ENCODE measurements at places on chromosomes 4 and X. TPM values are rescaled to one million over a fixed set of nuclear protein-coding genes. Genes with fewer than 3 reads are reported as not detected.

DNA sequence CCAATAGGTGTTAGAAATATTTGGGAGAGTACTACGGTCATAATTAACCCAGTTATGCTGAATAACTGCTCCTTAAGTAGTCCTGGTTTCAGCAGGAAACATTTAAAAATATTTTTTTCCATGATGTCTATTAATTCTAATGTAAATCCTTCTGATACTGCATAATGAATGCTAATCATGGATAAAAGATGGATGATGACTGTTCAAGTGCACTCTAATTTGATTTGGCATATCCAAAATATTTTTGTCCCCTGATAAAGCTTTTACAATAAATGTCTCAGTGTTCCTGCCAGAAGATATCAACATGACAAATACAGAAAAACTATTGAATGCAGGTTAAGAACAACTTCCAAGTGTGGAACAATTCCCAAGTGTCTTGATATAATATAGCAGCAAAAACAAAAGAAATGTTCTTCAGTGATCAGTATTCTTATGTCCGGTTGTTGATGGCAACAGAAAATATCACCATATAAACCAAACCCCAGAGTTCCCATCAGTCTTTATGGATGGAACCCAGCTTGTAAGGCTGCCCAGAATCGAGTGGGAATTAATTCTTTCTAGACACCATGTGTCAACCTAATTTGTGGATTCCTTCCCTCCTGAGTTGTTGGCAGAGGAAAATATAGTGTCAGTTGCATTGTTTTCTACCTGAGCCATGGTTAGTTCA is 205.4 kb upstream of the GK2 start:
- no peak for DNase-seq

- no peak for DNase-seq
Observed at GRCh38 chr4:17077105-17077504, 178.7 kb upstream of the LDB2 start.

GRCh38 chr4:7803992-7804755 is 135.5 kb downstream of the AFAP1 start:
- DNase-seq, result peak; percentile 77

DNA sequence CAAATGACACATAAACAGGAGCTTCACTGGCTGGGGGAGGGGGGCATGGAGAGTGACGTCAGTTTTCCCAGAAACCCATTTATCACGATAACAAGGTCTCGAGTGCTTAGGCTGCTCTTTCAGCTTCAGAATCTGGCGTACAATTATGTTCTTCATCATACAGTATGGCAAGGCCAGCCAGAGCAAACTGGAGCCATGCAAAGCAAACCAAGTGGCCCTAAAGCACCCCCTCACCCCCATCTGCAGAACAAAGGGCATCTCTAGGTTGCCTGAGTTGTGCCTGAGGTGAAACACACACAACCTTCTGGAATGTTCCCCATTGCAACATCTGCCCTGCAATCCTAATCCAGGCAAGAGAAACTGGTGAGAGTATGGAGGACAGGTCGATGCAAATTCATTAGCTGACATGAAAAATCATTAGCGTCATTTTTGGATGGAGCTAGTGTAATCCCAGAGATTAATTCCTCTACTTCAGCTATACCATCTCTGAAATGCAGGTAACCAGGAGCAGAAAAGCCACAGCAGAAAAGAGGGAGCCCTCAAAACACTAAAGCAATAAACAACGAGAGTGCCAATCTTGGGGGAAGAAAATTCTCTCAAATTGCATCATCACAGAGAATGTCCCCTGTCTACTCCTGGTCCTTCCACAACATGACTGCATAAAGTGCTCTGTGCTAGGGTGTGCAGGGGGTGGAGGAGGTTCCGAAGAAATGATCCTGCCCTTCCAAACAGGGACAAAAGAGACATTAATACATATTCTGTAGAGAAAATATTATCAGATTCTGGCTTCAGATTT is 1.8 kb downstream of the SEPTIN6 start:
- DNase-seq, result no peak

GRCh38 chrX:70554523-70554922 is 109.9 kb downstream of the DLG3 start:
- no peak for DNase-seq

DNA sequence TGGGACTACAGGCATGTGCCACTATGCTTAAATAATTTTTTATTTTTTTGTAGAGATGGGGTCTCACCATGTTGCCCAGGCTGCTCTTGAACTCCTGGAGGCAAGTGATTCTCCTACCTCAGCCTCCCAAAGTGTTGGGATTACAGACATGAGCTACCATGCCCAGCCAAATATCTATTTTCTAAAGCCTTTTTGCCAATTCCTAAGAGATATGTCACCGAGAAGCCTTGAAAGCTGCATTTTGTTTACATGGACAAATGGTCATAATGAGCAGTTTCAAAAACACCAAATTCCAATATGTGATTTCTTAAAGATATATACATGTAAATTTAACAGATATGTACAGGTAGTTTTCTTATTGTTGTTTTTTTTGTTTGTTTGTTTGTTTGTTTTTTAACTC is 33.0 kb upstream of the PGRMC2 start:
- no peak for DNase-seq

DNA sequence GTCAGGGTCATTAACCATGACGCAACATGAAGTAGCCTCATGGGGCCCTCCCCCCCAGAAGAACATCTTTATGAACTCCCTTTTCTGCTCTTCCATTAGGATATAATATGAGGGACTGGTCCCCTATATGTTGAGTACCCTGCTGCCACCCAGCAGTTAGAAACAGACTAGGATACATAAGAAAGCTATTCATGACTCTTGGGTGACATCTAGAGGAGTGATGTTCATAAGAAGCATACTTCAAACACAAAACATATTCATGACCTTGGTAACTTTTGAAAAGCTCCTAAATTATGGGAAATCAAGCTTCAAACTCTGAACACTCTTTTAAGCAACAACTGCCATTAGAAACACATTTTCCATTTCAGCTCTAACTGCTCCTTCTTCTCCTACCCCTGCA is 155.2 kb upstream of the SPIN4 start:
- DNase-seq, result peak; percentile 25

GRCh38 chr4:10008609-10009005 is 12.7 kb downstream of the SLC2A9 start:
- no peak for DNase-seq

DNA sequence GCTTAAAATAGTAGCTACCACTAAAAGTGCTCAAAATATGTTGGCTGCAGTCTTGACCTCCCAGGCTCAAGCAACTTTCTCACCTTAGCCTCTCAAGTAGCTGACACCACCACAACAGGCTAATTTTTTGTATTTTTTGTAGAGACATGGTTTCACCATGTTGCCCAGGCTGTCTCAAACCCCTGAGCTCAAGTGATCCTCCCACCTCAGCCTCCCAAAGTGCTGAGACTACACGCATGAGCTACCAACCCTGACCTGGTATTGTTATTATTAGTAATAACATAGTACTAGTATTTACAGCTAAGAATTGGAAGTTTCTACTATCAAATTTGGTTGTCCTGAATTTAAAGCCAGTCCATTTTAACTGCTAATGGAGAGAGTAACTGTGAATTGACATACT is 18.0 kb downstream of the STAP1 start:
- no peak for DNase-seq

DNA sequence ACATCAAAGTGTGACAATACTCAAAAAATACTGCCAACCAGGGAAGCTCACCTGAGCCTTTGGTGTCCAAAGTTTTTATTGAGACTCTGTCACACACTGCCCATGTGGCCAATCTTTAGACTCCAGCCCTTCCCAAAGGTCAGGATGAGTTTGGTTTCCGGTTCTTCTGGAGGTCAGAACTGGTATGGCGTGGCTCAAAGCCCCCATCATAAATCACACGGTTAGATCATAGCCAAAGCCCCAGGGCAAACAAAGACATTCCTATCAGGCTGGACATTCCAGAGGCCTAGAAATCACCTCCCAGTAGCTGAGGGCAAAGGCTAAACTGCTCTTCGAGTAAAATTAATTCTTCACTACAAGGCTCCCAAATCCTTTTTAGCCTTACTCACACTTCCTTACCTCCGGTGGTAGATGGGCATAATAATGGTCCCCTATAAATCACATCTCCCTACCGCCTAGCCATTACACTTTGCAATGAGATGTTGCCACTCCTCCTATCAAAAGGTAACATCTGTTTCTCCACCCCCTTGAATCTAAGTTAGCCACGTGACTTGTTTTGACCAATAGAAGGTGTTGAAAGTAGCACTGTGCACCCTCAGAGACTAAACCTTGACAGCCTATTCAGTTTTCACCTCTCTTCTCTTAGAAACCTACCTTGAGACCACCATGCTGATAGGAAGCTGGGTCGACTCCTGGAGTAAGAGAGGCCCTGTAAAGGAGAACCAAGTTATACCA is 137.8 kb upstream of the DUSP21 start:
- DNase-seq, result no peak

DNA sequence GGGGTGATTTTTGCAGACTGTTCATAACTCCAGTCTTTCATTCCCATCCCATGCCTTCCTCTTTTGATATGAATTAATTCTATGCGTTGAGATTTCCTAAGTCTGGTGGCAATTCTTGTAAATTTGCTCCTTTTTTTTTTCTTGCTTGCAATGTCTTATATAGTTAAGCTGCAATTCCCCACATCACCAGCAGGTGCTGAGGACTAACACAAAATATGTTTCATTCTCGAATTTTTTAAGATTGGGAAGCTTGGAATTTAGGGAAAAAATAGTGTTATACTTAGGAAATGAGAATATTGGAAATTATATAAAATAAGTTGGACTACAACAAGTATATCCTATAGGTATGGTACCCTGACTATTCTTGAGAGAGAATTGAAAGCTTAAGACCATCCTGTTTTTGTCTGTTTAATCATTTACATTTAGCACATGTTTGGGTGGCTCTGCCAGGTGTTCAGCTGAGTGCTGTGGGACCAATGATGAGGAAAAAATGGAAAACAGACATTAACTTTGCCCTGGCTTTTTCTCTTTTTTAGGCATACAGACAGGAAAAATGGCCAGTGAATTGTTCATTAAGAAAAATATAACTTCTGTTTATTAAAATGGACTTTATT is 30.2 kb downstream of the AFF2 start:
- no peak for DNase-seq

GRCh38 chrX:53312946-53313727 is 31.8 kb upstream of the IQSEC2 start:
- peak; percentile 20 for DNase-seq

DNA sequence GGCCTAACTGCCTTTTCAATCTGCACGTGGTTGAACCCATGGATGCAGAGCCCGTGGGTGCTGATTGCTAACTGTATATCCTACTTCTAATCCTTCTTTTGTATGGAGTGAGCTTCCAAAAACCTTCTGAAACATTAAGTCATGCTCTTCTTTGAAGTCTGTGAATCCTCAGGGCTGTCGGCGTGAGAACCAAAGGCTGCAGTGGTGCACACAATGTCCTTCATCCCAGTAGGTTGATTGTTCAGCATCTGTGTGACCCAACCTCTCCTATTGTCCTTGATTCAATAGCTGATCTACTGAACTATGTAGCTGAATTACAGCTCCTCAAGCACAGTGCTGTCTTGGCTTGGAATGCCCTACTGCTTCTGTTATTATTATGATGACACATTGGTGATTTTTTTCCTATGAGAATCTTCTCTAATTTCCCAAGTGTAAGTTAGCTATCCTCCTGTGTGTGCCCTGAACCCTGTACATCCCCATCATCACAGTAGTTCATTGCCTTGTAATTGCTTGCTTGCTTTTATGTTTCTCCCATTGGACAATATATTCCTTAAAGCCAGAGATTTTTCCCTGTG is 294.6 kb downstream of the TRIML1 start:
- no peak for DNase-seq

DNA sequence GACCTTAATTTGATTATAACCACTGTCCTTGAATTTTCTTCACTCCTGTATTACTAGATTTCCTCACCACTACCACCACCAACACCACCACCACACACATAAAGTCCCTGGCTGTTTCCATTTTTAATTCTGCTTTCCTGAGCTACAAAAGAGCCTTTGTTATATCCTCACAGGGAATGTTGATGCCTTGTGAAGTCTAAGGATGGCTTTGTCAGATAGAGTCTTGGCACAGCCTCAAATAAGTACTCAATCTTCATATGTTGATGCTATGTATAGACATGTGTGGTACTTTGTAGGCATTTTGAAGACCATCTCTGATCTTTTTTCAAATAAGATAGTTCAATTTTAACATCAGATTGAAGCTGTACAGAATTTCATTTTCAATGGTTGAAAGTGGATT is 1016.7 kb upstream of the LCORL start:
- no peak for DNase-seq

GRCh38 chrX:50704360-50704759 is 109.6 kb downstream of the SHROOM4 start:
- DNase-seq, result no peak

DNA sequence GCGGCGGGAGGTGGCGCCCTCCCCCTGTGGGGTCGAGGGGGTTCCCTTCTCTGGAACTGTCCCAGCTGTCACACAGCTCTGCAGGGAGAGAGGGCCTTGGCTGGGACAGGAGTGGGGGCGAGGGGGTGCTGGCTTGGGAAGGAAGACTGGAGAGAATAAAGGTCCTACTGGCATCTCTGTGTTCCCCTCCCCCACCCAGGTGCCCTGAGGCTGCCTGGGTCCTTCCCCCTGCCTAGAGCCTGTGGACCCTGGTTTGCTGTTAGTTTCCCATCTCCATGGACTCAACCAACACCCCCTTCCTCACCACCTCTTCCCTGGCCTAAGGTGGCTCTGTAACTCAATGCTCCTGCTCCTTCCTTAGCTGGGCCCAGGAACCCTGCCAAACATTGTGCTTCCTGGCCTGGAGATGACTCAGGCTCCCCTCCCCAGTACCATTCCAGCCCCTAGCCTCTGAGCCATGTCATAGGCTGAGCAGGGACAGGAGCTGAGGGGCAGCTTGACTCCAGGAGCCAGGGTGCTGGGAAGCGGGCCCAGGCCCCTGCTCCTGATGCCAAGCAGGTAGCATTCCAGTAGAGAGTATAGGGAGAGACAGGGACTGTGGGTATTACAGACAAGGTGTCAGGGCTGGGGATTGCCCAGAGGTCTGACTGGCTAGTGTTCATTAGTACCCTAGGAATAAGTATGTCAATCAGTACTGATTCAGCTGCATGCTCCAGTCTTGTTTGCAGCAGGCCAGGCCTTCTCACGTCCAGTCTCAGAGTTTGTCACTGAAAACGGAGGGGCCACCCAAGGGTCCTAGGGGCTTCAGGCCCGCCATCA is 100.7 kb downstream of the EFNB1 start:
- peak; percentile 63 for DNase-seq

GRCh38 chrX:124293810-124294209 is 38.6 kb upstream of the TEX13D start:
- no peak for DNase-seq

The SHOX gene
- not detected for total RNA-seq

The GCNA gene
- total RNA-seq, result not detected

The GPAT3 gene
- 7.0 TPM for total RNA-seq

The PLP2 gene
- total RNA-seq, result 63.8 TPM

The ACE2 gene
- not detected for total RNA-seq

The ADGRG2 gene
- 0.11 TPM for total RNA-seq

The FAM149A gene
- not detected for total RNA-seq

The CDS1 gene
- not detected for total RNA-seq

The HDAC8 gene
- 33.3 TPM for total RNA-seq

The CNGA1 gene
- 0.91 TPM for total RNA-seq

The FAM13A gene
- 15.2 TPM for total RNA-seq

The ZFYVE28 gene
- total RNA-seq, result not detected

The GPR143 gene
- not detected for total RNA-seq

The HTN1 gene
- total RNA-seq, result not detected

The ARX gene
- not detected for total RNA-seq

All from SJSA1 (cell line).